ENCODE measurements at places on chromosomes 6 and 20.
A peak's percentile ranks its signal among the peaks of the same experiment; 100 is the strongest.

DNA sequence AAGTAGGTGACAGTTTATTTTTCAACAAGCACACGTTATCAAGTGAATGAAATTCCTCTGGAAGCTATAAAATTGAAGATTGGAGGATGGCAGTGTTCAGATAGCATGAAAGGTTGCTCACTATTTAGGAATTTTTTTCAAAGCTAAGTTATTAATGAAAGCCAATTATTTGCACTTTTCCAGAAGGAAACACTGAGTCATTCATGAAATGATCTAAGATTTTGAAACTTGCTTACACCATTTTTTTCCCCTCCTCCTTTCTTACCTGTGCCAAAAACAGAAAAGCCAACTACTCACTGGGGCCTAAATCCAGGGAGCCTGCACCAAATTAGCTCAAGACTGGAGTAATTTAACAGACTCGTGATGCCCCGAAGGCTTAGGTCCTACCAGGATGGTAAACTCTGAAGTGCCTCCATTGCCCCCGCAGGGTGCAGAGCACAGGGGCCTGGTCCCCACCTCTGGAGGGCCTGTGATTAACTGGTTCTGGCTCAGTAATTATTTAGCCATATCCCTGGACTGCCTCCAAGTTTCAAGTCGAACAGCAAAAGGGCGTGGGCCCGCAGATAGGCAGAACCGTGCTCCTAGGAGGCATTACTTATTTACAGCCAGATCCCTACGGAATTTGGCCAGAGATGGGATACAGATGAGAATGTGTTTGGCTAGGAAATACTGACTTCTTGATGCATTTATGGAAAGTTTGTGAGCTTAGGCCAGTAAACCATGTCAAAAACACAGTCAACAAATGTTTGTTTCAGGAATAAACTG, 28.0 kb upstream of the ZNF217 start:
- no peak for DNase-seq

DNA sequence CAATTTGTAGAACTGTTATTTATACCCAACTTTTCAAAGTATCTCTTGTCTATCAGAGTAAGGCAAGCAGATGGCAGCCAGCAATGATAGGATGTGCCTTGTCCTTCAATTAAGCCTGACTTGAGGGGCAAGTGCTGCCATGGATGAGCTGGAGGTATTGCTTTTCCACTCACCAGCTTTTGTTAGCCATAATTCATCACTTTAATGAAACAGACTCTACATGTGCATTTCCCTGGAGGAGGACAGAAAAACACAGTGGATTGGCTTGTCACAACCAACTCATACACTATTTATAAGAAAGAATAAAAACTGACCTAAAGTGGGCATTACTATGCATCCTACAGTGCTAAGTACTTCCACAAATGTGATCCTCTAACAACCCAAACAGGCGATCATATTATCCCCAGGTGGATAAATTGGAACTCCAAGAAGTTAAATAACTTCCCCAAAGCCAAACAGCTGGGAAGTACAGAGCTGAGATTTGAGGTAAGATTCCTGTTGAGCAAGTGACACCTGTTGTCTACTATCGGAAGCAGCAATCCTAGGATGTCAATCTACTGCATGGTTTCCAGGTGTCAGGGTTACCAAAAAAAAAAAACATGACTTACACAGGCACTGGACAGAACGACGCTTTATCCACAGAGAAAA, 73.9 kb upstream of the NRSN1 start:
- DNase-seq = no peak

GRCh38 chr20:5973971-5974370, 23.5 kb downstream of the MCM8 start:
- DNase-seq = peak; percentile 15

DNA sequence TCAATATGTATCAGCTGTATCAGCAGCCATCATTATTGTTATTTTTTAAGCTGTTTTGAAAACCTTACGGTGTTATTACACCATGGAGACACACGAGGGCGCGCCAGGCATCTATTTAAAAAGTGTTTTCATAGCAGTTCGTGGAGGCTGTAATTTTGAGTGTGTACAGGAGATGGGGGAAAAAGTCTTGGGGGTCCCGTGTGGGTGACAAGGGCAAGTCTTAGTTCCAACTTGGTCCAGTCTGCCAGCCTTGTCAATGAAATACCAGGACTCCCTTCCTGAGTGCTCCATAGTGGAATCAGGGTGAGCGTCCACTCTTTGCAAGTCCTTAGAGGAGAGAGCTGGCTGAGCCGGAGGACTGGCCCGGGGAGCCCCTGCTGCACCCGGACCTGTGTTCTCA, 43.3 kb downstream of the SLC2A10 start:
- peak; percentile 82 for DNase-seq

- no peak for DNase-seq
Measured at GRCh38 chr6:65161661-65162060, 545.4 kb downstream of the EYS start.

- no peak for DNase-seq
Measured at GRCh38 chr6:41594326-41594725, 43.9 kb upstream of the MDFI start.

DNA sequence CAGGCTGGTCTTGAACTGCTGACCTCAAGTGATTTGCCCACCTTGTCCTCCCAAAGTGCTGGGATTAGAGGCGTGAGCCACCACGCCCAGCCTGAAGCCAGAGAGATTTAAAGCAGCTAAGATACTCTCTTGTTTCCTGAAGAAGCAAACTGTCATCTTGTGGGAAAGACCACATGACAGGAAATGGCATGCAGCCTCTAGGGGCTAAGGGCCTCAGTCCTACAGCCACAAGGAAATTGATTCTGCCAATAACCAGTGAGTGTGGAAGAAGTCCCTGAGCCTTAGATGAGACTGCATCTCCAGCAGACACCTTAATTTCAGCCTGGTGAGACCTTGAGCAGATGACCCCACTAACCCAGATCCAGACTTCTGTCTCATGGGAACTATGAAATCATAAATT, 40.9 kb downstream of the KIZ start:
- no peak for DNase-seq

DNA sequence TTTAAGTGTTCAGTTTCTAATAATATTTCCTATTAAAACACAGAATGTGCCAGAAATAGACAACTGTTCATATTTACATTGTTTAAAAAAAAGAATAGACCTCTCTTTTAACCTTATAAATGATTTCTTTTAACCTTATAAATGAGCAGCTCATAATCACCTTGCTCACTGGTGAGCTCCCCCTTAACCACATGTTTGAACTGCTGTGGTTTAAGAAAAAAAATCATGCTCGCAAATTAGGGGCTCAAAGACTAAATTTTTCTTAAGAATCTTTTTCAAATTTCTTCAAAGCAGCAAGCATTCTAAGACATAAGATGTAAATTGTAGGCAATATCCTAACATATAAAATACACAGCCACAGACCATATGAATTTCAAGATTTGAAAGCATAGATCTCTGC, 32.8 kb downstream of the FAM8A1 start:
- no peak for DNase-seq

GRCh38 chr20:16143596-16143995, 429.7 kb downstream of the KIF16B start:
- DNase-seq = no peak

All from suppressor macrophage treated with lipopolysaccharide for 1 hour (primary cell).